A549 treated with CORT108297 at 1 μM for 4 hours (cell line): ENCODE measurements at places on chromosomes 12 and 14. TPM values are rescaled to one million over a fixed set of nuclear protein-coding genes. Genes with fewer than 3 reads are reported as not detected.

The PARPBP gene
- total RNA-seq = 18.7 to 25.3 TPM (median 22.1 TPM) in 5 replicates

The SLC35F4 gene
- not detected in 5 replicates for total RNA-seq

The WNT1 gene
- 0.17 TPM in 1 of 5 replicates, not detected in the others for total RNA-seq

The TMCC3 gene
- total RNA-seq = 0.90 to 1.6 TPM (median 1.2 TPM) in 5 replicates

The OR4K14 gene
- total RNA-seq = not detected in 5 replicates

The TMEM132C gene
- not detected in 5 replicates for total RNA-seq

The HNF1A gene
- total RNA-seq = 4.2 to 6.5 TPM (median 5.9 TPM) in 5 replicates

The B4GALNT3 gene
- 0.43 to 0.81 TPM (median 0.59 TPM) in 5 replicates for total RNA-seq
